ENCODE measurements at places on chromosomes 3 and 15.
A peak's percentile ranks its signal among the peaks of the same experiment; 100 is the strongest.

DNA sequence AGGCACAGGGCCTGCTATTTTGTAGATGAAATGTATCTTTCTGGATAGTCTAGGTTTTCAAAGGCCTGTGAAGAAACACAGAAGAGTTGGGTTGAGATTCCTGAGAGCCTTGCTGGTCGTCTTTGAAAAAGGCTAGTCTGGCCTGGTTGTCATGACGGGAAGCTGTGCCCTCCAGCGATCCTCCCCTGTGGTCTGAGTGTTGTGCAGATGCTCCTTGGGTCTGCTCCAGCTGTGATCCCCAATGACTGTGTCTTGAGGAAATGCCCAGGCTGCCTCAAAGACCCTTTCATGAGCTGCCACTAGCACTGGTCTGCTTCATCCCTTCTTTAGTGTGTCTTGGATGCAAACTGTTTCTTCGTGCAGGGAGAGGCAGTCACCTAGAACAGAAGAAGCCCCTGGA, 111.0 kb upstream of the SYNPR start:
- peak; percentile 22 for DNase-seq

GRCh38 chr3:190617185-190617584, 103.3 kb downstream of the IL1RAP start:
- DNase-seq: no peak

DNA sequence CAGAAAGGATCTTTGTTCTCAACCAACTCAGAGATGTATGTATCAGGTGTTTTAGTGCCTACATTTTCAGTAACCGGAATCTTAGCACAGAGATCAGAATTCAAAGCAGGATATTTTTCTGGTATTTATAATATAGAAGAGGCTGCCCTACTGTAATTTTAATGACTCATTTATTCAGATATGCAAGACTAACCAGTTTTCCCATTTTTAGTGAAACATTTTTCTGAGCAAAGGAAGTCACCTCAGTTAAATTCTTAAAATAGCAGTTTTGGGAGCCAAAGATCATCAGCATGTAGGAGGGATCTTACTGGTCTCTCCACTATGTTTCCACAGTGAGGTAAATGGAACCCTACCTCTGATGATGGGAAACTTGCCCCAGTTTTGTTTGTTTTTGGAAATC, 42.0 kb downstream of the SRP14 start:
- no peak for DNase-seq

- no peak for DNase-seq
Measured at GRCh38 chr3:177657243-177657642, 460.0 kb upstream of the TBL1XR1 start.

GRCh38 chr3:43616034-43616433, 5.8 kb downstream of the ANO10 start:
- DNase-seq: no peak
